ENCODE measurements at places on chromosomes 13 and 19.

DNA sequence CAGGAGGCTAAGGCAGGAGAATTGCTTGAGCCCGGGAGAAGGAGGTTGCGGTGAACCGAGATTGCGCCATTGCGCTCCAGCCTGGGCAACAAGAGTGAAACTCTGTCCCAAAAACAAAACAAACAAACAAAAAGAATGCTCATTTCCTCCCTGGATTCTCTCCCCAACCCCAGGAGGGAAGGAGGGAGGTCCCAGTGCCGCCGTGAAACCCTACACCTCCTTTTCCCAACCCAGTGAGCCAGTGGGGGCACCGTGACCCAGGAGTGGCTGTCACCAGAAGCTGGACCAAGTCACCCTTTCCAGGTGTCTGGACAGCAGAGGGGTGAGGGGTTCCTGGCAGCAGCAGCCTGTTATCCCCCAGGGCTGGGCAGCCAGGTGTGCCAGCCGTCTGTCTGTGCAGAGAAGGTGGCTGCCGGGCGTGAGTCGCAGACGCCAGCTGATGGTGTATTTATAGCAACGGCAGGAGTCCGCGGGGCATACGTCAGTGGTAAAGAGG lies 23.5 kb downstream of the NFIC start:
- DNase-seq, result no peak

DNA sequence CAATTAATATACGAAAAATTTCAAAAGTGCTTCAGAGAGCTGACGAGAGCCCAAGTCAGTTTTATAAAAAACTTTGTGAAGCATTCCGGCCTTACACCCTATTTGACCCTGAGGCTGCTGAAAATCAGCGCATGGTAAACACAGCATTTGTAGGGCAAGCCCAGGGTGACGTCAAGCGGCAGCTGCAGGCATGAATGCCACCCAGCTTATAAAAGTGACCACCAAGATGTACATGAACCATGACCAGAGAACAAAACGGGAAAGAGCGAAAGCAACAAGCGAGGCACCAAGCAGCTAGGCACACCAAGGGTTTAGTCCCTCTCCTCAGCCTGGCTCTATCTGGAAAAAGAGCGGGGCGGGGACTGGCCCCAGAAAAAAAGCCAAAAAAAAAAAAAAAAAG lies 6.0 kb downstream of the SIGLEC11 start:
- no peak for DNase-seq

DNA sequence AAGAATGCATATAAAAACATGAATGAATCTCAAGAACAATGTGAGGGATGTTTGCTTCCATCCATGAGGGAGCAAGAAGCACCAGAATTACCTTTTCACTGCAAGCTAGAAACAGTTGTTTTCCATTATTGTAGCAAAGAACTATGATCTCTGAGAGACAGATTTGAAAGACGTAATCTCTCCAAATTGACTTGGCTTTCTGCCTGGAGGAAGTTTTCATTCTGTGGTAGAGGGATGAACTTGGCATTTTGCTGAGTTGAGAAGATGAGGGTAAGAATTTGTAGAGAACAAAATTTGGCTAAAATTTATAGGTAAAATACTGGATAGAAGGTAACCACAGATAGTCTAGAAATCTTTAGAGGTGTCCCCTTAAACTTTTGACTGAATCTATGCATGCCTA lies 496.8 kb downstream of the TDRD3 start:
- no peak for DNase-seq

DNA sequence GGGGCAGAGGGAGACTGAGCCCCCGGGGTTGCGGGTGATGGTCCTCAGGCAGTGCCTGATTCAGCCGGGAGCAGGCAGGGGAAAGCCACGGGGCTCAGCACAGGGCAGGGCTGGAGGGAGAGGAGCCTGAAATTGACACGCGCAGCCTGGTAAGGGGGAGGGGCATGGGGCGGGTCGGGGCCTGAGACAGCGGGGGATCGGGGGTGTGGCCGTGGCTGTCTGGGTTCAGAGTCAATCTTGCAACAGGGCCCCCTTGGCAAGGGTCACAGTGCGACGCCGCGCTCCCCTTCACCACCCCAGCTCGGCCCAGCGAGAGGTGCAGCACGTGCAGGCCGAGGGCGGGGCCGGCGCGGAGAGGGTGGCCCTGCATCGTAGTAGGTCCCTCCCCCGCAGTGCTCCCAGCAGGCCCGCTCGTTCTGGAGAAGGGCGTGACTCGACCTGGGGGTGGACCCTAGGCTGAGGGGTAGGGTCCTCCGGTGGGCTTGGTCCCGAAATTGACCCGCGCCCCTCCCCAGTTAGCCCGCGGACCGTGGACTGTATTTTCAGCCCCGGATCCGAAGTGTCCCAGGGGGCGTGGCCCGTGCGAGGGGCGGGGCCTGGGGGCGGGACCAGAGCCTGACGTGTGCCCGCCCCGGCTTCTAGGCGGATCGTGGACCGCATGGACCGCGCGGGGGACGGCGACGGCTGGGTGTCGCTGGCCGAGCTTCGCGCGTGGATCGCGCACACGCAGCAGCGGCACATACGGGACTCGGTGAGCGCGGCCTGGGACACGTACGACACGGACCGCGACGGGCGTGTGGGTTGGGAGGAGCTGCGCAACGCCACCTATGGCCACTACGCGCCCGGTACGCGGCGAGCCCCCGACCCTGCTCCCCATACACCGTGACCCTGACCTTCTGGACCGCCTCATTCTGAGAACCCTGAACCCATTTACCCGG lies 6.0 kb downstream of the RCN3 start:
- DNase-seq, result peak; percentile 84

GRCh38 chr19:55667958-55668357 lies 7.1 kb upstream of the EPN1 start:
- DNase-seq, result no peak

DNA sequence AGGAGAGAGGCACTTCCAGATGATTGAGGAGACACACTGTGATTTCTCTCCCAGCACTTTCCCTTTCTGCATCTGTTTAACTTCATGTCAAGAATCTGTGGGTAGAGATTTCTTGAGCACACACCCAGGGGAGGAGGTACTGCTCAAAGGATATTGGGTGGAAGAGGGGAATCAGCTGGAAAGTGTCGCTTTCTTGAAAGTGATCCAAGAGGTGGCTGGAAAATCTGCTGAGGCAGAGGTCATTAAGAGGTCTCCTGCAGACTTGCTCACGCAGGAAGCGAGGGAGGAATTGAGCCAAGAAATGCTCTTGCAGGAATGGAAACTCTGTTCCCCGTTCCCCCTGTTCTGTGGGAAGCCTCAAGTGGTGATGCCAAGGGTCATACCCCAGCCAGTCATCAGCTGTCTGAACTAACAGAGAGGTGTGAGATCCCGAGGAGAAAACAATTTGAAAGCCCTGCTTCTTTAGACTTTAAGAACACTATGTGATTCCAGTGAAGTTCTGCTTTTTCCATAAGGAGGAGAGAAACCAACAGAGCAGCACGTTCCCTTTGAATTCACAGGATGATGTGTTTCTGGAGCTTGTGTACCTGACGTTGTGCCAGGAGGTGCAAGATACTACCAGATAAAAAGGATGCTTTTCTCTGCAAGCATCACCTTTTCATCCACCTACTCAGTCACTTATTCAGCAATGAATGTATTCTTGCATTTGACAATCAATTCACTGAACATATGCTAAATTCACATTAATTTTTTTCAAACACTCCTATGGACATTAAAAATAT lies 163.4 kb upstream of the GPR12 start:
- DNase-seq, result no peak

GRCh38 chr13:20043207-20043925 lies 84.8 kb downstream of the ZMYM2 start:
- DNase-seq, result no peak

GRCh38 chr19:28736528-28736927 lies 476.4 kb downstream of the UQCRFS1 start:
- no peak for DNase-seq

DNA sequence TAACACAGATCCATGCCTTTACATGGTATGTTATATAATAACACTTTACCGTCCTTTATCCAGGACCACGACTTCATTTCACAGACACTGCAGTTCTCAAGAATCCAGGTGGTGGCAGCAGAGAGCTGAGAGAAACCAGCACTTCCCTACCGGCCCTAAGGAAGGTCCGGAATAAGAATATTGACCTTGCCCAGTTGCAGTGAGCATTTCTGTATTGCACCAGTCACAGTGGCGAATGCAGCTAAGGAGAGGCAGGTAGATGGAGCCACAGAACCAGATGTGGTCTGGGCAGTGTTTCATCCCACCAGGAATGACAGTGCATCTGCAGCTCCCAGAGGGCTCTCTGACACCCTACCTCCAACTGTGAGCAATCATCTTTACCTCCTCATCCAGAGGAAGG lies 44.6 kb downstream of the ZNF787 start:
- DNase-seq, result peak; percentile 38

DNA sequence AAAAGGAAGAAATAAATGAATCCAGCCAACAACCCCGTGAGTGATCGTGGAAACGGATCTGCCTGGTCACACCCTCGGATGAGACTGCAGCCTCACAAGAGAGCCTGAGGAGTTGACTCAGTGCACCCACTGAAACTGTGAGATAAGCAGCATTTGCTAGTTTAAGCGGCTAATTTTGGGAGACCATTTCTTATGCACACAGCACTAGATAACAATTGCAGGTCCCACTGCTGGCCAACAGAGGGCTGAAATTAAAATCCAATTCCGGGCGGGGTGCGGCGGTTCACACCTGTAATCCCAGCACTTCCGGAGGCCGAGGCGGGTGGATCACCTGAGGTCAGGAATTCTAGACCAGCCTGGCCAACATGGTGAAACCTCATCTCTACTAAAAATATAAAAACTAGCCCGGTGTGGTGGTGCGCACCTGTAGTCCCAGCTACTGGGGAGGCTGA lies 3.6 kb downstream of the UQCR11 start:
- DNase-seq, result no peak

- DNase-seq, result no peak
Measured at GRCh38 chr13:95246292-95247082, 54.8 kb downstream of the ABCC4 start.

- DNase-seq, result no peak
Measured at GRCh38 chr13:112509190-112509589, 78.8 kb downstream of the TUBGCP3 start.

GRCh38 chr19:5553892-5554291 lies 13.9 kb downstream of the TINCR start:
- no peak for DNase-seq

DNA sequence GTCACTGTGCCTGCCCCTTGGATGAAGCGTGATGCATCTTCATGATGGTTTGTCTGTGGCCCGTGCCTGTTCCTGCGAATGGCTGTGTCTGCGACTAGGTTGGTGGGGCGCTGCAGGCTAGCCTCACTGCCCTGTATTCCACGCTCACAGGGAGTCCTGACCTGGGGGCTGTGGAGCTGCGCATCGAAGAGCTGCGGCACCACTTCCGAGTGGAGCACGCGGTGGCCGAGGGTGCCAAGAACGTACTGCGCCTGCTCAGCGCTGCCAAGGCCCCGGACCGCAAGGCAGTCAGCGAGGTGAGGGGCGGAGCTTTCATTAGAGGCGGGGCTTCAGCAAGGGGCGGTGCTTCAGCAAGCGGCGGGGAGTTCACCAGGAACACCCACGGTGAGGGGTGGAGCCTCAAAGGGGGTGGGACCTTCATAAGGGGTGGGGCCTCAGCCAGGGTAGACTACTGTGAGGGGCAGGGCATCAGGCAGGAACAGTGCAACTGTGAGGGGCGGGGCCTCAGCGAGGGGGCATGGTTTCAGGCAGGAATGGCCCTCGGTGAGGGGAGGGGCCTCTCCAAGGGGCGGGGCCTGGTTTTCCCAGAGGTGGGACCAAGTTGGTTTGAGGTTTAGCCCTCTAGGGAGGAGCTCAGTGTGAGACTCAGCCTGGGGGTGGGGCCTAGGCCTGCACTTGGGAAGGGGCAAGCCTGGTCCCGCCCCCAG lies 17.2 kb downstream of the PKN1 start:
- DNase-seq, result no peak

DNA sequence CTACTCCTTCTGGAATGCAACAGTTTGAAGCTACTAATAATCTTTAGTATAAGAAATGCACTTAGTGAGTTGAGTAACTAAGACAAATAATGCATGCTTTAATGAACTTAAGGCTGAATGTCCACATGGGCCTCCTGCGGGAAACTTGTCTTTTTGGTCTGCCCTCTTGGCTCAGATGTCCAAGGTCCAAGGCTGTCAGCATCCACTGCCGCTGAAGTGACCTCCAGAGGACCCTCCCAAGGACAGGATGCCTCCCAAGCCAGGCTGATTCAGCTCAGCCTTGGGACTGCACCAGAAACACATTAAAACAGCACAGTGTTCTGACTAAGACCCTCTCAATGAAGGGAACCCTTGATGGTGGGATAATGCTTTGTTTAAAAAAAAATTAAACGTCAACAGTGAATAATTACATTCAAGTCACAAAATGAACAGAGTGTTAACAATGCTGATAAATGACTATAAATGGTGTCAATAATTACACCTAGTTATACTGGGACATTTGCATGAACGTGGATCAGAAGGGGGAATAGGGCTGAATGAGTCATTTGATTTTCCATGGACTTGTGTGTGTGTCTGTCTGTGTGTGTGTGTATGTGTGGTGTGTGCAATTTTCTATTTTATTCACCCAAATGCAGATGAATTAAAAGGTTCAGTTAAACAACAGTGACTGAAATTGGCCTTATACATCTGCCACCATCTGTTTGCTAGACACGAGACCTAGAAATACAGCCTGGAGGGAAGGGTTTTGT lies 150.5 kb downstream of the COL4A1 start:
- DNase-seq, result no peak

GRCh38 chr19:44796701-44797115 lies 12.2 kb upstream of the BCAM start:
- no peak for DNase-seq

- no peak for DNase-seq
Measured at GRCh38 chr13:26957182-26957581, 196.6 kb upstream of the GPR12 start.

GRCh38 chr19:1505991-1506881 lies 6.6 kb downstream of the ADAMTSL5 start:
- DNase-seq, result no peak

GRCh38 chr13:40565282-40566148 lies 100.9 kb downstream of the FOXO1 start:
- no peak for DNase-seq

GRCh38 chr13:44938854-44939253 lies 50.4 kb downstream of the NUFIP1 start:
- DNase-seq, result no peak

GRCh38 chr13:52891706-52892105 lies 43.3 kb upstream of the PCDH8 start:
- no peak for DNase-seq

- DNase-seq, result no peak
Measured at GRCh38 chr13:30523211-30523610, 57.5 kb upstream of the HMGB1 start.

DNA sequence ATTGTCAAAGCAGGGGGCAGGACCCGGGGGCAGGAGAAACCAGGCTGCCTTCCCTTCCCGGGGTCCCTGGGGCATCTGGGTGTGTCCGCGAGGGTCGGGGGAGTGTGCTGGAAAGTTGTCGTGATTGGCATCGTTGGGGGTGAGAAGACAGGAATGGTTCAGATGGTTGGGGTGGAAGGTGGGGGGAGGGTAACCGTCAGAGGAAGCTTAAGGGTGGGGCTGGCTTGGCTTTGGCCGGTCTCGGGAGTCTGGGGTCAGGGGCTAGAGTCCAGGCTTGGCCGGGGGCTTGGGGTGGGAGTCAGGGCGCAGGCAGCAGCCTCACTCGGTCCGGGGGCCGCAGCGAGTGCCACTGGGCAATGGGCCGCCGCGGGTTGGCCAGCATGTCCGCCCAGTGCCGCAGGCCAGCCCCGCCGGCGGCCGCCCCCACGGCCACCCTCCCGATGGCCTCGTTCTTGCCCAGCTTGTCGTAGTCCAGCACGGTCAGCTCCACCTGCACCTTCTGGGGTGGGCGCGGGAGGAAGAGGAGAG lies 6.8 kb upstream of the DNAAF3 start:
- DNase-seq, result no peak
